ENCODE measurements at places on chromosomes 3 and 15.
A peak's percentile ranks its signal among the peaks of the same experiment; 100 is the strongest.

- no peak for DNase-seq
These were observed 93.7 kb downstream of the MCTP2 start for GRCh38 chr15:94324835-94325767.

DNA sequence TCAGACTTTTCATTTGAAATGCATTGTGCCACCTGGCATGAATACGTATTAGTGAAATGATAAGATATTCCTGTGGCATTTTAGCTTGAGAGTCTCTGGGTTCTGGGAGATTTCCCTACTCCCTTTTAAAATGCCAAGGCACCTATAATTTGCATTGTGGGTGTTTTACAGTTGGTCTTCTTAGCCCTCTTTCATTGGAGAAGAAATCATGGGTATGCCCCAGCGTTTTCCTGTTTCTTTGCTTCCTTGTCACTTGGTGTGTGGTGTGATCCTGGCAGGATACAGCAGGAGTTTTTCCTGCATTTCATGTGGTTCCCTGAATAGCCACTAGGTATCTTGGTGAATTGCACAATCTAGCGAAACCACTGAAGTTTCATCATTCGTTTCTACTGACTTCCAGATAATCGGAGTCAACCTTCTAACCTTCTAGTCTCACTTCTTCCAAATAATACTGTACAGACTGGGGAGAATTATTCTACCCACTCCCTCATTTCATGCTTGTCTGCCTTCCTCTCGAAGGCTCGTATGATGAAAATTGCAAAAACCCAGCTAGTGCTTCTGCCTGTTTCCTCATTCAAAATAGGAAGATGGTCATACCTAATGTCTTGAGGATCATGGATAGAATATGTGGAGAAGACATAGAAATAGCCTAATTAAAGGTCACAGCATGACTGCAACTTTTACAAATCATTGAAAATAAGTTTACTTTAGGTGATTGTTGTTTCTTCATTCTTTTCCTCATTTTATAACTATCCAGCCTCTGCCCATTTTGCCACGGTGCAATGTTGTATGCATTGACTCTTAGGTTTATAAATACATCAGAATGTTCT, 2.6 kb downstream of the BHLHE40 start:
- DNase-seq: no peak

DNA sequence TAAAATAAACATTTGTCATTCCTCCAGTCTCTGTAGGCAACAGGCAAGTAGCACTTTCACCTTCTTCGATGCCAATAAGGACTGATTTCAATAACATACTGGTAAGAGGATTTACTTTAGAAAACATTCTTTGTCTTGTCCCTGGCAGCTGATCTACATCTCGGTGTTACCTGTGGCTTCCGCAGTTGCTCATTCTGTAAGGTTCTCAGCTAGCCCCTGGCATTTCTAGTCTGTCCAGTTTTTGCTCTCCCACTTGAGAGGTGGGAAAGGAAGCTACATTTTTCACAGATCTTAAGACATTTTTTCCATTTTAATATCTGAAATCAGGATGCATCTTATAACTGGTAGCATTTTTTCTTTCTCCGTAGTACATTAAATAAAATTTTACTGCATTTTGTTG, 19.7 kb upstream of the MAP6D1 start:
- DNase-seq: no peak

GRCh38 chr3:16937326-16937845, 52.6 kb downstream of the PLCL2 start:
- no peak for DNase-seq

- DNase-seq: peak; percentile 39
These were observed at the start of gene NR1D2 for GRCh38 chr3:23944861-23945662. NR1D2 (plus strand) TSS chr3:23945286; CDS start chr3:23945579, 293 bp downstream.

DNA sequence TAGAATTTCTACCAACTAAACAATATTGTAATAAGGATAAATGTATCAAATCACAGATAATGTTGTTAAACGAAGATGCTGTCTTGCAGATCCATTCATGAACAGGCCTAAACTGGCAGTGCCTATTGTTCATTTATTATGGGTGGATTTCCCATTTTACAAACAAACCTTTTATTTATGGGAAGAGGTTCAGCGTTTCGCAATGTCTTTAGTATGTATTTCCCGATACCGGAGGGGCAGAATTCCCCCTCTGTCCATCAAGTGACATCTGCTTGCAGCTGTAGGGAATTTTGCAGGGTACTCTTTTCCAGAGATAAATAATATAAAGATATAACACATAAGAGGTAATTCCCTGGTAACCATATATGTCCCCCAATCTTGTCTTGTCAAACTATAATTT, 5.7 kb downstream of the CEP19 start:
- no peak for DNase-seq

DNA sequence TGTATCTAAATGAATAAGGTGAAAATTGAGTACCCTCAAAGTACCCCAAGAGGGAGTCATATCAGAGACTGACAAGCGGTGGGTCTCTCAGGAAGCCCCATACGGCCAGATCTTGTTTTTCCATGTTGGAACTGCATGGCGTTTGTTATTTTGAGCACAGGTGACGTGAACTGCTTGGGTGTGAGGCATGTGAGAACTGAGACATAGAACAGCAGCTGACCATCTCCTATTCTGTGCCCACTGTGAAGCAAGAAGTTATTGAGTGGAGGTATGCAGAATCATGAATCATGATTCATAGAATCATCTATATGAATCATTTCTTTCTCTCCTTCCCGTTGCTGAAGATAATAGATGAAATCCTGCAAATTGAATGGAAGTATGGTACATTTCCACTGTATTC, 4.6 kb downstream of the VPS8 start:
- DNase-seq: no peak

DNA sequence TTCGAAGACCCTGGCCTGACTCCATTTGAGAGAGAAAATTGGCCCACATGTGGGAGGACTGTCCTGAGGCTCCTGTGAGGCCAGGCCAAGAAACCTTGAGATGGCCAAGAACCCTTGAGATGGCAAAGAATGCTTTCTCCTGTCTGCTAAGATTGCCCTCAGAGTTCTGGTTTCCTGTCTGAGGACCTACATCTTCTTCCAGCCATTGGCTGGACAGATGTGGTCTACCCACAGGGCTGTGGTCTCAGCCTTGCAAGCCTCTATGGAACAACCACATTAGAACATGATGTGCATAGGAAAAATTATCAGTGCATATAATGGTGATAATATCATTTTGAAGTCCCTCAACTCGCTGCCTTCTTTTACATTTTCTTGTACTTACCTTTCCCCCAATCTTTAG, 10.8 kb upstream of the RASA2 start:
- DNase-seq: no peak

DNA sequence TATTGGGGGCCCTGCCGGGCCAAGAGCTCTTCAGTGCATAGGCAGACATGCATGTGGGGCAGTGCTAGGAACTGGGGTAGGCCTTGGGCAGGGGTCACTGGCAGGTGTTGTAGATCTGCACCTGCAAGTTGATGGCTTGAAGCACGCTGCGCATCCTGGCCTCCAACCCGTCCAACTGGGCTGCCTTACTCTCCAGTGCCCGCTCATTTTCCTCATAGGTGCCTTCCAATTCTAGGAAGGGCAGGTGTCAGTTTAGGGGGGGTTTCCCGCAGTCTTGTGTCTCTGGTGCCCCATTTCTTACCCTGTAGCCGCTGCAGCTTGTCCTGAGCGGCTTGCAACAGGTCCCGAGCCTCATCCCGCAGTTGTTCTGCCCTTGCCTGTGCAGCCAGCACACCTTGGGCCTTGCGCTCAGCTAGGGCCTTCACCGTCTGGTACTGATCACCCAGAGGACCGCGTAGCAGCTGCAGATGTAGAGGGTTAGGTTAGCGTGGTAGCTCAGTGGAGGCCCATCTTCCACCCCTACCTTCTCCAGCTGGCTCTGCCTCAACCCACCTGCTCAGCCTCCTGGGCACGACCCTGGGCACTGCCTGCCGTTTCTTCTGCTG, 611 bp upstream of the USP19 start:
- DNase-seq: no peak

DNA sequence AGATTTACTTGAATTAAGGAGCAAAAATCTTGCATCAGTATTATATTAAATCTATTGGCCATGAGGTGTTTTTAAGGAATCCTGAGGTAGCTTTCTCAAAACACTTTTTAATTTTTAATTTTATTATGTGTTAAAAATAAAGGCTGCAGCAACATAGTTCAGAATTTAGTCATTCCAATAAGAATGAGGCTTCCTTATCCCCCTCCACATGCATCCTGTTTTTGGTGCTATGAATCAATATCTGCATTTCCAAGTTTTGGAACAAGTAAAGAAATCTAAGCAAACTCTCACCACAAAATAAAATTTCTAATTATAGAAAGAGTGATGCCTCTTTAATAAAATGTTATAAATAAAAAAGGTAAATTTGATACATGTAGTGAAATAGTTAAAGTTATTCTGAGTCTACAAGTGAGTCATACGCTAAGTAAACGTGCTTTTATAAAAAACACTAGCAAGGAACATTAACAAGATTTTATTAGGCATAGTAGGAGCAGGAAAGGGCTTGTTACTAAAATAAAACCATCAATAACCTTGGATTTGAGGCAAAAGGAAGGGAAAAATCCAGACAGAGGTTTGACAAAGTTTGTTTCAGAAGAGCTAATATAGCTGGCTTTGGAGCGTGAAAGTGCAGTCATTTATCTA, 1218.0 kb downstream of the NSUN3 start:
- DNase-seq: no peak

DNA sequence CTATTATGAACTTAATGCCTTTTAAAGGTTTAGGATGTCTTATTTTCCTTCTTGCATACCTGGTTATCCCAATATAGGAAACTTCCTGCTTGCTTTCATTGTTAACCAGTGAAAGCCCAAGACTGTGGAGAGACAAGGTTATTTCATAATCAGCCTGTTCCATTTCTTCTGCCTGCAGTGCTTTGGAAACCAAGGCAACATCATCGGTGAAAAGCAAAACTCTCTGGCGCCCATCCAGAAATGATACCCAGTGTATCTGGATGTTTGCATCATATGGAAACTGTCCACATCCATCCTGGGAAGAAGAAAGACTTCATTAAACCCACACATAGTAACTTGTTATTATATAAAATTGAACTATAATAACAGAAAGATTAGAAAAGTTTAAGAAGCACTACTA, 170.1 kb downstream of the VPS13C start:
- no peak for DNase-seq

DNA sequence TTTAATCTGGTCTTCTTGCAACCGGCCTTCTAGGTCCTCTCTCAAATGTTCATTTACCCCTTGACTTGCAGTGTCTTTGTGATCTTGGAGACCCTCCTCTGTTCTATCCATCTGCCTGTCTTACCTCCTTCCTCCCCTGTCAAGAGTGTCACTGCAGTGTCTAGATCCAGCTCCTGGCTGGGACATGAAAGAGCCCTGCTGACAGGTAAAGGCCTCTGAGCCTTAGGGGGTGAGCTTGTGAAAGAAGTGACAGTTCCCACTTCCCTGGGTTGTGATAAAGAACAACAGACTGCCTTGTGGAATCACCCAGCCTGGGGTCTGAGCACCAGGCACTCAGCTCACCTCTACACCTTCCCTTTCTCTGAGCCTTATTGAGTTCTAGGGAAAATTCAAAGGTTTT, 68.0 kb downstream of the CDC25A start:
- DNase-seq: no peak

DNA sequence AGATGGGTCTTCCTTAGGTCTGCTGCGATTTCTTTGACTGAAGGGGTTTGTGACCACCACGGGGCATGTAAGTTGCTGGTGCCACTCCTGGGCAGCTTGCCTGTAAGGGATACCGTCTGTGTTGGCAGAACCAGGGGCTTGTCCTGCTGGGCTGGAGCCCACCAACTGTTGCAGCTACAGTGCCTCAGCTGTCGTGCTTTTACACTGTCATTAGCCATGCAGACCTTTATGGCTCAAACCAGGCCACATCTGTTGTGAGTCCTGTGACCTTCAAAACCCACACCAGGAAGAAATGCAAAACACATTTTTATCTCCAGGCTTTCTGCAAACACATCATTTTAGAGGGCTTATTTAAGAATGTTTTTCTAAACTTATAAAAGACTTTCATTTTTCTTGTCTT, 168.7 kb downstream of the PTPRG start:
- no peak for DNase-seq

GRCh38 chr3:135975536-135975935, 10.0 kb downstream of the PPP2R3A start:
- no peak for DNase-seq

- DNase-seq: no peak
These were observed 15.9 kb downstream of the ZBTB38 start for GRCh38 chr3:141384157-141384556.

DNA sequence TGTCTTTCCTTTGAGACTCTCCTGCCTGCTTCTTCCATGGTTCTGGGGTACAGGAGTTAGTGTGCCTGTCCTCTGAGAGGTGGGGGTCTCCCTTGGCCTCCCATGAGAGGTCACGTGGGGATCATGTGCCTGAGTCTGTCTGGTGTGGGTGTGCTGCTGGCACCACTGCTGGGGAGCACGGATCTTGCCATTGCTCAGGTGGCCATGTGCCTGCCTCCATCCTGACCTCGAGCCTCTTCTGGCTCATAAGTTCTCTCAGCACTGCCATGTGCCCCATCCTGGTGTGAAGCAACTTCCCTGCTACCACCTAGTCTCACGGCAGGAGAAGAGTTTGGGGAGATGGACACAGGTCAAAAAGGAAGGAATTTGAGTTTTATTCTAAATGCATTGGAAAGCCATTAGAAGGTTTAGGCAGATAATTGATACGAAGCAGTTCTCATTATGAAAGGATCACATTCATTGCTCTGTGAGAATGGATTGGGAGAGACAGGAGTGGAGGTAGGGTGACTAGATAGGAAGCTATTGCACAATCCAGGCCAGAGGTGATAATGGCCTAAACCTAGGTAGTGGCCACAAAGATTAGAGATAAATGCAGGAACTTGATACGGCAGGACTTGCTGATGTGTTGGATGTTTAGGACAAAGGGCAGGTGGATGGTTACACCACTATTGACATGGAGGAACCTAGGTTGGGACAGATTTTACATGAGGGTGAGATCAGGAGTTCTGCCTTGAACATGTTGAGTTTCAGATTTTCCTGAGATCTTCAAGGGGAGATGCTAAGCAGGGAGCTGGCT, 173.0 kb upstream of the RORA start:
- no peak for DNase-seq

- peak; percentile 54 for DNase-seq
These were observed 924 bp upstream of the SIN3A start for GRCh38 chr15:75452364-75452864.

- no peak for DNase-seq
These were observed 50.7 kb downstream of the FAM43A start for GRCh38 chr3:194736277-194736895.

DNA sequence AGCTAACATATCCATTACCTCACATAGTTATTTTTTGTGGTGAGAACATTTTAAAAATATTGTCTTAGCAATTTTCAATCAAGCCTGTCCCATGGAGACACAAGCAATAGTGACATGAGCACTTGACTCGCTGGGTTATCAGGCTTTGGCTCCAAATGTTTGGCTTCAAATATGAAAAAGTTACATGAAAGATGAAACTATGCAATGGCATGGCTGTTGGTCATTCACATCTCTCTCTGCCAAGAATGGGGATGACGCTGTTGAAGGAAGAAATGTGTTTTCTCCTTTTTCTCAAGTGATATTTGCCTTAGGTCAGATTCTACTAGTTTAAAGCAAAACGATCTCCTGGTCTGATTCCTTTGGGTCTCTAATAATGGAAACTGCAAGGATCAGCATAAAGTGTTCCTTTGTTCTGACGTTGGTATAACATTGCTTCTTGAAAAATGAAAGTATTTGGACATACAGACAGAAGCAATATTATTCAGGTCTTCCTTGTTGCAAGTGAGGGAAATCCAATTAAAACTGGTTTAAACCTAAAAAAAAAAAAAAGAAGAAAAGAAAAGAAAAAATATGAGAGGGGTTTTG, 71.2 kb downstream of the SSUH2 start:
- DNase-seq: no peak
